ENCODE measurements at places on chromosomes 11 and 22.
A peak's percentile ranks its signal among the peaks of the same experiment; 100 is the strongest.

DNA sequence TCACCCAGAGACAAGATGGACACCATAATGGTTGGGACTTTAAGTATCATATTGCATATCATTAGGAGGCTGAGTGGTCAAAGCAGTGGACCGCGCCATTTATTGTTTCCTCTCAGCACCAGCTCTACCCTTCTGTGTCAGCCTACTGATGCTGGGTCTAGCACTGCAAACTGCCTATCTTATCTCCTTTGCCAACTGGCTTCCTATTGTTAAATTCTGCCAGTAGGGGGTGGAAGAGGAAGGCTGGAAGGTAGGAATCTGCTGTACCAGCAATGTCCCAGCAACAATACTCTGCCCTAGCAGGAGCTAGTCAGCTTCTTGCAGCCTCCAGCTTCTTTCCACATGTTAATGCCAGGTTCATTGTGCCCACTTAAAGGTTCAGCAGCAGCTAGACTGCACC, 367.1 kb upstream of the PDGFD start:
- DNase-seq, result no peak

DNA sequence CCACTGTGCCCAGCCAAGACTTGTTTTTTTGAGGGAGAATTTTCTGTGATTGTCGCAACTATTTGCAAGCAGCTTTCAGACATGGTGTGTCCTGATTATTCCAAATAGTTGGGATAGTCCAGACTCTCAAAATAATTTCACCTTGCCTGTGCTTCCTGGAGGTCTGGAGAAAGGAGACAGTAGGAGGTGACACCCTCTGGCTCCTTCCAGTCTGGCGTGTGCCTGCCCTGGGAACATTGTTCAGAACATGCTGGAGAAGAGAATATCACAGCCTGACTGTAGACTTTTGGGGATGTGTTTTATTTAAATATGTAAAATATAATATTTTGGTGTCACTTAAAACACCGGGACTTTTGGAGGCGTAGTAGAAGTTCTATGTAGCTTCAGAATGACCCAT, 14.9 kb downstream of the ZNRF3 start:
- no peak for DNase-seq

DNA sequence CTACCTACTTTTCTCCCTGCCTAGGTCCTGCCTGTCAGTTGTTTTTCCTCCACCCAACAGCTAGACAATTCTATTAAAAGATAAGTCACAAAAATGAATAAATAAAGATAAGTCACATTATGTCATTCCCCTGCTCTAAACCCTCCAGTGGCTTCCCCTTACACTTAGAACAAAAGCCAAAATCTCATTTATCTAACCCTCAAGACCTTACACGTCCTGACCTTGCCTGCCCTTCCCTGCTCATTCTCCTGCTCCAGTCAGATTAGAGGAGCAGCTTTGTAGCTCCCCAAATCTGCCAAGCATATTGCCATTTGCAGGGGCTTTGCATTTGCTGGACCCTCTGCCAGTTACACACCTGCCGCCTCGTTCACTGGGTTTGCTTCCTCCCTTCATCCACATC, 16.7 kb downstream of the KREMEN1 start:
- DNase-seq, result no peak

DNA sequence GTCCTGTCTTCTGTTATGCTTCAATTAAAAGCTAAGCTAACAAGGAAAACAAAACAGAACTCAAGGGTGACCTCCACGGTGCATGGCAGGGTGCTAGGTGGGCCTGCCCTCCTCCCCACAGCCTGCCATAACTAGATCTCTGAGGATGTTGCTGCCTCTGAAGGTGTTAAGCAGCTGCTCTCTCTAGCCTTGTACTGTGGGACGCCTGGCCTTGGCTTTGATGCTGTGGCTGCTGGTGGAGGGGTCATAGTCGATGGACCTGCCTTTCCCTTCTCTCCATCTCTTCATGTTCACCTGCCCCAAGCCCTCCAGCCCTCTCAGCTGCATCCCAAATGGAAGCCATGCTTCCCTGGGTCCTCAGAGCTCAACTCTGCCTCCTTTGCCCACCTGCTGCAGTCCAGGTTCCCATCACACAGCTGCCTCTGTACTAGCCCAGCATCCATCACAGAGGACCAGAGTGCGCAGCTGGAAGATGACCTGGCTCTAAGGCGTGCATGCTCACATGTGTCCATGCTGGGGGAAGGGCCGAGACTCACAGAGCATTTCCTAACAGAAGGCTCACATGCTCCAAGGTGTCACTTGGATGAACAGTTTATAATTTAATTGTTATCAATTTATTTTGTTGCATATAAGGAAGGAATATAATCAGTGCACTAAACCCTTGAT, 180.3 kb upstream of the E2F8 start:
- DNase-seq, result no peak

DNA sequence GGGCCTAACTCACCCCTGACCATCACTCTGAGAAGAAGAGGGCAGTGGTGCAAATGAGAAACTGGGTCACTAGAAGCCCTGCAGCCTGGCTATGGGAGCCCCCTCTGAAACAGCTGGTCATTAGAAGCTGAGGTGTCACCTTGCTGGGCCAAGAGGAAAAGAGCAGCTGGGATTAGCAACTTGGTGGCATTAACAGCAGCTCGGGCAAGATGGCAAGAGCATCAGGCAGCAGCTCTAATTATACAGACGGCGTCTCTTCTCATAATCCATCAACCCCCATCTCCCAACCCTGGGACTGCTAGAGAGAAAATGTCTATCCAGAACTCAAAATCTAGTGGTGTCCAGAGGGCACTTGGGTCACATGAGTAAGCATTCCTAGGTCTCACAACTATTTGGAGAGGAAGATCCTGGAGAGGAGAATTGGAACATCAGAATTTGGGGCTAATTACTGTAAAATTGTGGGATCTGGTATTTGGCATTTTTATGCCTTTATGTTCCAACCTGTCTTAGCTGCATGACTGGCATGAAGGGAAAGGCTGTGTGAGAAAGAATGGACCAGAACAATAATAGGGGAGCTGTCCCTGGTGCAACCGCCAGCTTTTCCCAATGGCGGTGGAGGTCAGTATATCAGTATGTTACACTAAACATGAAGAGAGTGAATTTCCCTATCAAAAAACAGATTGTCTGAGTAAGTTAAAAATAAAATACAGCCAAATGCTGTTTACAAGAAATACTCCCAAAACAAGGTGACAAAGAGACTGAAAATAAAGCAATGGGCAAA, 7.6 kb upstream of the LMO1 start:
- DNase-seq, result no peak

DNA sequence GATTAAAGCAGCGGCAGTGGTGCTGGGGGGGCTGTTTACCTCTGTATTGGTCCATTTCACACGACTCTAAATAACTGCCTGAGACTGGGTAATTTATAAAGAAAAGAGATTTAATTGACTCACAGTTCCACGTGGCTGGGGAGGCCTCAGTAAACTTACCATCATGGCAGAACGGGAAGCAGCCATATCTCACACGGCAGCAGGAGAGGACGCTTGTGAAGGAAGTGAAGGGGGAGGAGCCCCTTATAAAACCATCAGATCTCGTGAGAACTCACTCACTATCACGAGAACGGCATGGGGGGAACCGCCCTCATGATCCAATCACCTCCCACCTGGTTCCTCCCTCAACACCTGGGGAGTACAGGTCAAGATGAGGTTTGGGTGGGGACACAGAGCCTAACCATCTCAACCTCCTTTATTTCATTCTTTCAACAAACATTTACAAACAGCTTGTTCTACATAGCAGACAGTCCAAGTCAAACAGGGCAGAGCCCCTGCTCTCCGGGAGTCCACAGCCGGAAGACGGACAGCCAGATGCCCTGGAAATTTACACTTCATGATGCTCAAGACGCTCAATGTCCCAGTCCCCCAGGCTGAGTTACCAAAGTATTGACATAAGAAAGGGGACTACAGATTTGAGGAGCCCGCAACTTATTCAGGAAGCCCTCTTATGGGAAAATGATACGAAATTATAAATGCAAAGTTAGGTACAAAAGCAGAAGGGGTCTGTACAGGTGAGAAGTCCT, 26.3 kb upstream of the HMGXB4 start:
- no peak for DNase-seq

GRCh38 chr11:17730608-17731462, 3.7 kb upstream of the KCNC1 start:
- peak; percentile 17 for DNase-seq

GRCh38 chr11:79092791-79093353, 348.0 kb downstream of the TENM4 start:
- no peak for DNase-seq

DNA sequence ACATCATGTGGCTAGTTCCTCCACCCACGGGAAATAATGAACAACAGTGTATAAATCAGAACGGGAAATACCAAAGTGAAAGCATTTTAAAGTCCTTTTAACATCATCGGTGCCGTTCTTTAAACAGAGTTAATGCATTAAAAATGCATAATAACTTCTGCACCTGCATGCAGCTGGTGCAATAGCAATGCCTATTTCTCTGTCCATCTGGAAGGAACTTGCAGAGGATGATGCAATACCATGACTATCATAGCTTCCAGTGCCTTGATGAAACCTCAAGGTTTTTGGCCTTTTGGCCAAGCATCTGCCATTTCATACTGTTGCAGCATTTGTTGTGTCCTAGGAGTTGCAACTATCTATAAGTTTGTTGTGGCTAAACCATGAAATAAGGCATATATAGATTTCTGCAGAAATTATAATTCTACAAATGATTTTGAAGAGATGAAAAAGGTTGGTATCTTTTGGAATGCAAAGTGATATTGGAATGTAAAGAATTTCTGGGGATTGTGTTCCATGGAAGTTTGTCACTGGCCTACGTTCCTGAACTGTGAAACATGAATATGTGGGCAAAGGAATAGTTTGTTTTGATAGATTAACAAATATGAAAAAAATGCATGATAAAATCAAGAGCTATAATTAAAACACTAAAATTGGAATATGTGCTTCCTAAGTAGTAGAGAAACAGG, 9.8 kb upstream of the EIF3F start:
- DNase-seq, result no peak

GRCh38 chr11:24896118-24896835, 399.4 kb downstream of the LUZP2 start:
- no peak for DNase-seq

GRCh38 chr11:126830216-126830806, 170.3 kb downstream of the KIRREL3 start:
- no peak for DNase-seq

- no peak for DNase-seq
Observed at GRCh38 chr11:70824605-70825245, 426.4 kb downstream of the CTTN start.

- no peak for DNase-seq
Observed at GRCh38 chr22:50260801-50261614, 475 bp downstream of the MAPK12 start.

- DNase-seq, result no peak
Observed at GRCh38 chr11:44325698-44326097, 15.8 kb upstream of the ALX4 start.

DNA sequence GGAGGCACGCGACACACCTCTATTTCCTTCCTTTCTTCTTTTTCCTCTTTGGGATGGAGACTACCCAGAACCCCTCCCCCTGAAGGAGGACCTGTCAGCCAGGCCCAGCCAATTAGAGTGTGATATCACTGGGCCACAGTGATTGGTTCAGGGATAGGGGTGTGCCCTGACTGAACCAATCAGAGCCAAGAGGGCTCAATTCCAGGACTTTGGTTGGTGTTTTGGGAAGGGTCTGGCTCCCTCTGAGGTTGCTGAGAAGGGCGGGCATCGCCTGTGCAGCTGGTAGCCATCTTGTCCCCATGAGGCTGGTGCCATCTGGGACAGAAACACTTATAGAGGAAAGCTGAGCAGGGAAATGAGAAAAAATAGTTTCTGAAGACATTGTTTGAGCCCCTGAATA, 71.4 kb downstream of the CHST1 start:
- DNase-seq, result no peak

DNA sequence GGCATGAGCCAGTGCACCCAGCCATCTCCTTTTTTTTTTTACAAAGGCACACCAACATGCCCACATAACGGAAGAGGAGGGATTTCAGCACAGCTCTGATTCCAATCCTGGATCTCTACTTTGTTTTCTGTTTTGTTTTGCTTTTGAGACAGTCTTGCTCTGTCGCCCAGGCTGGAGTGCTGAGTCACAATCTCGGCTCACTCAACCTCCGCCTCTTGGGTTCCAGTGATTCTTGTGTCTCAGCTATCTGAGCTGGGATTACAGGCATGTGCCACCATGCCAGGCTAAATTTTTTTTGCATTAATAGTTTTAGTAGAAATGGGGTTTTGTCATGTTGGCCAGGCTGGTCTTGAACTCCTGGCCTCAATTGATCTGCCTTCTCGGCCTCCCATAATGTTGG, 28.1 kb downstream of the VSTM5 start:
- no peak for DNase-seq

DNA sequence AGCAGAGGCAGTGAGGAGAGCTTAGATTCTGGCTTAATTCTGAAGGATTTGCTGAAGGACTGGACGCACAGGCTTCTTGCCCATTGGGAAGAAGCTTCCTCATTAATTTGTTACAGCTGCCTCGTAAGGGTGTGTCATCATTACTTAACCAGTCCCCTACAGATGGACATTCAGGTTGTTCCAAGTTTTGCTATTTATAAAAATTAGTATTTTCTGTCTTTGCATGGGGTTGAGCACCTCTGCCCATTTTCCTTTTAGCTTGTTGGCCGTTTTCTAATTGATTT, 38.1 kb downstream of the CAPN1 start:
- no peak for DNase-seq

DNA sequence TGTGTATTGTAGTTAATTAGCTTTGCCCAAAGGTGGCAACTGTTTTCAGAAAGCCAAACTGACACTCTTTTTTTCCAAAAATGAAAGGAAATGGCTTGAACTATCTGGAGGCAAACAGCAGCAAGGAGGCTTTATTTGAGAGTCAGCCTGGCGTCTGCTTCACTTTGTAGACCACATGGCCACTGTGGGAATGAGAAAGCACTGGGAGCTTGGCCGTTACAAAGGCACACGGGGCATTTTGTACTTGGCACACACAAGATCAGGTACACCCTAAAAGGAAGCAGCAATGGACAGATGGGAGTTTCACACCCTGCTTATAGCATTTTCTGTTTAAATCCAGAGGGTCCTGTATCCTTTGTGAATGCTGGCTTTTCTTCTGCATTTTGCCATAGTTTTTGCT, 126.3 kb downstream of the MPPED2 start:
- no peak for DNase-seq

DNA sequence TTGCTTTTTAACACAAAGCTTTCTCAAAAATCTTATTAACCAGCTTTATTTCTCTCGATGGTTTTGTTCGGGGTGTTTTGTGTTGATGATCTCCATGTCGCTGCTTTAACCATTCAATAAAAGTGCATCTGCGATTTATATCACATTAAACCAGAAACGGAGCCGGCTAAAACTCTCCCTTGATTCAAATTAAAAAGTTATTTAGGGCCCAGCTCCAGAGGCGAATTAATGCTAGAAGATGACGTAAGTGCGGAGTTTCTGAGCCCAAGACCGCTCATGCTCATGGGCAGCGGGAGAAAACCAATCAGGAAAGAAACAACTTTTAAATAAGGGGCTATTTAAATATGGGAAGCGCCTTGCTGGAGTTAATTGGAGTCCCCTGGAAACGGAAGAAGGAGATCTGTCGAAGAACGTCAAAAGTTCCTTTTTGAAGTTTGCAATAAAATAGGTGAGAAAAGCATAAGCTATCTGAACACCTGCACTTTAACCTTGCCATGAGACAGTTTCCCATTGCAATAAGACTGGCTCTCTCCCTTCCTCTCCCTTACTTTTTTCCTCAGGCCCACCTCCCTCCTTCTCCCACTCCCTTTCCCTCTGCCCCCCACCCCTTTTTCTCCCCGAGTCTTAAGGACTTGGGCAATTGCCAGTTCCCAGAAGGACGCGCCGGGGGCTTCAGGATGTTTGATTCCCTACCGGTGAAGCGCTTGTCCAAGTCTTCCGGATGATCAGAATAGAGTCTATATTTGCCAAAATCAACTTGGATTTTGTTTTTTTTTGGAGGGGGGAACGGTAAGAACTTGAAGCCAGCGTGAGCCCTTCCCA, 1.9 kb upstream of the DBX1 start:
- no peak for DNase-seq
